COR-L47 (cell line): ENCODE measurements at places on chromosomes 6 and 20.

DNA sequence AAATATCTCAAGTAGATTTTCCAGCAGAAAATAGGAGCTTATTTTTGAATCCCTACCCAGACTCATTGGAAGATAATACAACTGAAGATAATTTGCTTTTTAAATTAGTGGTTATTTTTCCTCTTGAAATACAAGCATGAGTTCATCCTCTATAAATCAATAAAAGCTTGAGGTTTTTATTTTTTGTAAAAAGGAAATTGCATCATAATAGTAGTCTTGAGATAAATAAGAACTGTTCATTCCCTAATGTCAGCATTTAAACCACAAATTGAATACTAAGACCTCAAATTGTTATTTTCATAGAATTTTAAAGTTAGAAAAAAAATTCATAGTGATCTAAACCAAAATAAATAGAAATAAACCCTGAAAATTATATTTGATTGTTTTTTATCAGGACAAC lies 719.1 kb downstream of the CD109 start:
- DNase-seq, result no peak

DNA sequence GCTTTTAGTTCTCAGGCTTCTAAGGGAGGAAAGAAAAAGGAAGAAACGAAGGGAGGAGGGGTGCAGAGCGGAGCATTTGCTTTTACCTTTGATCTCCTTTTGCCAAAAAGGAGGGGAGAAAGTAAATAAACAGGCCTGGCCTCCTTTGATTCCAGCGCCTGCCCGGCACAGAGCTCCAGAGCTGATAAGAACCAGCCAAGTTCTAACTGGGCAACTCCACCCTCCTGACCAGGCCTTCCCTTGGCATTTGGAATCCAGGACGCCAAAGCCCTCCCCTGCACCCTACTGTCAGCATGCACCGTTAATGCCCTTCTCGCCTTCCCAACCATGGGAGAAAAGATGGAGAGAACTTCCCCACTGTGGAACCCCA lies 120.8 kb upstream of the PTPN1 start:
- no peak for DNase-seq

GRCh38 chr20:39716796-39717341 lies 754.7 kb downstream of the DHX35 start:
- no peak for DNase-seq

GRCh38 chr6:139642346-139642745 lies 267.9 kb upstream of the CITED2 start:
- DNase-seq, result no peak

DNA sequence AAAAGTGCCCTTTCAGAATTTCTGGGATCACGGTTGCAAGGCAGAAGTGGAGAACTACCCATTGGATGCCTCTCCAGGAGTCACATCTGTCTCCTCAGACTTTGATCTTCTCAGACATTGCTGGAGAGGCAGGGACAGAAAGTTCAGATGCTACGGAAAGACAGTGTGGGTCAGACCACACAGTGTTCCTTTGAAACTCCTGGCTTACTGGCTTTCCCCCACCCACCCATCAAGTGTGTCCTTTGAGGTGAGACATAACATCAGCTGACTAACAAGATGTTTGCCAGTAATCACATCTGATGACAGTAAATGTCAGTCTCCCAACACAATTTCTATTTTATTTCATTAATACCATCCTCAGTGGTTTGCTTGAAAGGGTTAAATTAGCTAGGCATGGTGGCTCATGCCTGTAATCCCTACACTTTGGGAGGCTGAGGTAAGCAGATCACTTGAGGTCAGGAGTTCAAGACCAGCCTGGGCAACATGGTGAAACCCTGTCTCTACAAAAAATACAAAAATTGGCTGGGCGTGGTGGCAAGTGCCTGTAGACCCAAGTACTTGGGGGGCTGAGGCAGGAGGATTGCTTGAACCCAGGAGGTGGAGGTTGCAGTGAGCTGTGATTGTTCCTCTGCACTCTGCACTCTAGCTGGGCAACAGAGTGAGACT lies 67.2 kb upstream of the SNX9 start:
- no peak for DNase-seq

GRCh38 chr6:71326611-71327010 lies 38.0 kb downstream of the OGFRL1 start:
- no peak for DNase-seq

DNA sequence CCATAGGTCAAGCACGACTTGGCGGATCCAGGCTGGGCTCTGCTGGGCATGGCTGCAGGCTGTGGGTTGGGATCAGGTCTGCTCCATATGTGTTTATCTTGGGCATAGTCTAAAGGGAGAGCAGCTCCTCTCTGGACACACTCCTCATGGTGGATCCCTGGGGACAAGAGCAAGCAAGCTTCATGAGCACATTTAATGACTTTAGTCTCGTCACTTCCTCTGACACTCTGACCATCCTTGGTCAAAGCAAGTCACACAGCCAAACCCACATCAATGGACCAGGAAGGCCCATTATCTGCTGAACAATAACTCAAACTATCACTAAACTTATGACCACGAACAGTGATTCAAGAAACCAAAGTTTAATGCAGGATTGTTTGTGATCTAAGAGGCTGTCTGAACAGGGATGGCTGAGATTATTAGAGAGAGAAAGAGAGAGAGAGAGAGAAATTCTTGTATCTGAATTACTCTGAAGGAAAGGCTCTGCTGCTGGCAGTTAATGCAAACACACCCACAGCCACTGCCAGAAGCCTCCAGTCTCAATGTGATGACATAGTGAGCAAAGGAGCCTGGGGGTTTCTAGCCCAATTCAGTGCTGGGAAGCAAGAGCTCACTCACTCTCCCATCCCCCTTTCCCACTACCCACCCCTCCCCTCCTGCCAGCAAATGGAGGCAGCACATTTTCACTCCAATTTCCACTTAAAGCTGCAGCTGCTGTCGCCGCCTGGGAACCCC lies 490.2 kb upstream of the SULF2 start:
- DNase-seq, result no peak

DNA sequence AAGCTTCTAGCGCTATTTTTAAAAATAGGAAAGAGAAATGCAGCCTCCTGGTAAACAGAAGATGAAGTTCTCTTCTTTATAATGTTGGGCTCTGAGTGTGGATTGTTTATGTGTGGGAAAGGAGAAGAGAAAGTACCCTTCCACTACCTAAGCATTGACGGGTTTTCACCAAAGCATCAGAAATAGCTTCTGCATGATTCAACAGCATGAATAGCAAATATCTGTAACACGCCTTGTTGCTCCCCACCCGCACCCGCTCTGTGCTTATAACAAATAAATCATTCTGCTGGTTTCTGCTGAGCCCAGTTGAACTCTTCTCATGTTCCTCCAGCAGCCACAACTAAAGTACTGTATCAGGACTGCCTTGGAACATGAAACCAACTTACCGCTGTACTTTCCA lies 20.7 kb downstream of the TXLNB start:
- no peak for DNase-seq

DNA sequence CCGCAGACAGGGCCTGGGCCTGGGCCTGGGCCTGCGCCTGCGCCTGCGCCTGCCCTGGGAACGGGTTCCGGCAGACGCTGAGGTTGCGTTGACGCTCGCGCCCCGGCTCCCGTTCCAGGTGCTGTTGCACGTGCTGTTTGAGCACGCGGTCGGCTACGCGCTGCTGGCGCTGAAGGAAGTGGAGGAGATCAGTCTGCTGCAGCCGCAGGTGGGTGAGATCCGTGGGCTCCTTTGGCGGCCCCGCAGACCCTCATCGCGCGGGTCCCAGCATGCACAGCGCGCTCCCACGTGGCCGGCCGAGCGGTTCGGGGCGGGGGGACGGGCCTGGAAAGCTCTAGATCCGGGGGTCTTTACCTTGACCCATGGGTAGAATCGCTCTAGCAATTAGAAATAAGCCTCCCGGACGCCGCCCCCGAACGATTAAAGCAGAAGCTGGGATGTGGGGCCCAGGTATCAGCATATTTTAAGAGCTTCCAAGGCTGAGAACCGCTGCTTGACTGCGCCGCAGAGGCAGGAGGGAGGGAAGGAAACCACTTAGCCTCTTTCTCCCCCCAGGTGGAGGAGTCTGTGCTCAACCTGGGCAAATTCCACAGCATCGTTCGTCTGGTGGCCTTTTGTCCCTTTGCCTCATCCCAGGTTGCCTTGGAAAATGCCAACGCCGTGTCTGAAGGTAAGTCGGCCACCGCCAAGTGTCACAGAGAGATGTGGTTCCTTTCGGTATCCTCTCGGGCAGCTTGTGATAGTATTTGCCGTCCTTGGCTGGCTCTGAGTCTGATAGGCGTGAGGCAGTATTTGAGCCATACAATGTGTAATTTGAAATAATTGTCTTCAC lies 508 bp downstream of the NOP56 start:
- peak; percentile 20 for DNase-seq

- no peak for DNase-seq
Measured at GRCh38 chr6:33975661-33976436, 170.0 kb downstream of the GRM4 start.

GRCh38 chr6:106037060-106037459 lies 49.1 kb upstream of the PRDM1 start:
- no peak for DNase-seq

DNA sequence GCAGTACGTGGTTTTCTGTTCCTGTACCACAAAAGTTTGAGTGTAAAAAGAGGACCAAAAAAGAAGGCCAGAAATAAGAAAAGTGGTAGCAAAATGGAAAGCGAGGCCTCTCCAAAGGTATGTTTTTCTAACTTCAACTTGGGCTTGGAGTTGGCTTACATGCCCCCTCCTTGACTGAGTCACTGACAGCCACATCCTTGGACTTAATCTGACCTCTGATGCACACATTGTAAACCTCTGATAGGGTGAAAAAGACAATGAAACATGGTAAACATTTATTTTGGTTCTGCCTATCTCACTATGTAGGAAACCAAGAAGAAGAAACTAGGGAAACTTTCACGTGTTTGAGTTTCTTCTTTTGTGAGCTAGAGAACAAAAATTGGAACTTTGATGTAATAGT lies 503.2 kb upstream of the ID4 start:
- DNase-seq, result no peak

DNA sequence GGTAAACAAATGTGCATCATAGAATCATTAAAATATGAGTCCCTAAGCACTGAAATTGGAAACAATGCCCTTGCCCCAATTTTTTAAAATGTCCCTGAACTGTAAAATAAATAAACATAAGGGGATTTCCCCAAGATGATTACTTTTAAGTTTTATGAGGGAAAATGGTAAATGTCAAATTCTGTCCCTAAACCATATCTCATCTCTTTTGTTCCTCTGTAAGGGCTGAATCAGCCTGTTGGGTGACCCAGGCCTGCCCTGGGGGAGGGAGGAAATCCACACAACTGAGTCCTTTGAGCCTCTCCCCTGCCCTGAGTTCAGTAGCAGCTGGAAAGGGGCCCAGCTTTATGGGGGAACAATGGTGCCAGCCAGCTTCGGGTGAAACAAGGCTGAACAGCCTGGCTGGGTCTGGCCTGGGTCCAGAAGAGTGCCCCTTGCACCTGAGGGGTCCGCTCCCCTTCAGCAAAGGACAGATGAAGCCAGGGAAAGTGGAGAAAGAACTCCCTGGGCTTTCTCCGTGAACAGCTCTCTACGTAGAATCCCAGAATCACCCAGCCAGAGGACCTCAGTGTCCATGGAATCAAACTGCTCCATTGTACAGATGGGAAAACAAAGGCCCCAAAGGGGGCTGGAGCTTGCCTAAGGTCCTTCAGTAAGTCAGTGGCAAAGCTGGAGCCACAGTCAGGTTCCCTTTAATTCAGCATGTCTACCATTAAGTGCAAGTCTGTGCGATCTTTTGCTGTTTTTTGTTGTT lies 28.2 kb upstream of the ITCH start:
- DNase-seq, result no peak

DNA sequence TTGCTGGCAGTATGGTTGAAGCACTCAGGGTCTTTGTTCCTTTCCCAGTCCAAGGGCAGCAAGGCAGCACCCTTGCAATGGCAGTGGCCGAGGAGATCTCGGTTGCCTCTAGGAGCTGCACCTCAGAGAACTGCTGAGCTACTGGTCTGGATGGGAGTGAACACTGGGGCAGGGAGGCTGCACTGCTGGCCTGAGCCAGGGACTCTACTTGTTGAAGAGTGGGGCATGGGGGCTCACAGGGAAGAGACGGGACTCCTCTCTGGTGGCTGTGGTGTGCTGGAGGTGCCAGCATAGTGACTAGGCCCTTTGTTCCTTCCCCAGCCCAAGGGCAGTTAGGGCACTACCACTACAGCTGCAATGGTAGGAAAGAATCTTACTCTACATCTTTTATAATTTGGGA lies 203.0 kb downstream of the ZDHHC14 start:
- DNase-seq, result no peak

- no peak for DNase-seq
Measured at GRCh38 chr6:119322715-119323350, 26.7 kb downstream of the MAN1A1 start.

- DNase-seq, result peak; percentile 67
Measured at GRCh38 chr20:61558726-61559125, 306.7 kb downstream of the CDH4 start.

DNA sequence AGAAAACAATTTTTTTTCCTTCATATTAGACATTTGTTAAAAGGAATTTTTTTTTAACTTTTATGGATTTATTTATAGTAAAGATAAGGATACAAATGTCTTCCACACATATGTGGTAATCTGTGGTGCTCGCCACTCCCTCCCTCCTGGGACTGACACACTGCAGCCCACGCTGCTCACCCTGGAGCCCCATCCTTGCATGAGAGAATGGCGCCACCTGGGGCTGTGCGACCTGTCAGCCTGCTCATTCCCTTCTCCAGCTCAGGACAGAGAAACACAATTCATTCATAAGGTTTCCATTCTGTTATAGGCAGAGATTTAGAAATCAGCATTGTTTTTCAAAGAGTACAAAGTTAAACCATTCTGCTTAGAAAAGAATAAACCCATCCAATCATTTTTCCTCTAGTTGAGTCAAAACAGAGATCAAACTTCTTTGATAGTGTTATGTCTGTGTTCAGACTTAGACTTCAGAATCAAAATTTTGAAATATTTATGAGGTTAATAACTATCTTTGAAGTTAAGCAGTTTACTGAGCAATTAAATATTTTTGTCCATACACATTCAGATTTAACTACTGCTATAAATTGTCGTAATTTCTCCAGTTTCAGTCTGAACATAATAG lies 42.8 kb upstream of the DYNLRB1 start:
- DNase-seq, result peak; percentile 38

DNA sequence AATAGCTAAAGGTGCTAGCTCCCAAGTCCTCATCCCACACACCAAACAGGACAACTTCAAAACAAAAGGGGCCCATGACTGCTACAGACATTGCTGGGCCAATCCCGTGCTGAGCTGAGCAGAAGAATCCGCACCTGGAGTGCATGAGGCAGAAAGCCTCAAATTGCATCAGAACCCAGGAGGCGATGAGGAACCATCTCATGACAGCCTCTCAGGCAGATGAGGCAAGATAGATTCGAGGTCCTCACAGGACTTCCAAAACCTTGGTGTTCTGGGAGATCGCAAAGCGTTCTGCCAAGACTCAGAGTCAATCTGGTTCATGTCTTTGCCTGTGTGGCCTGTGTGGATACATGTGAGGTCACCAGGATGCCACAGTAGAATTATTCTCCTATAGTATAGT lies 32.8 kb upstream of the SSTR4 start:
- DNase-seq, result no peak

DNA sequence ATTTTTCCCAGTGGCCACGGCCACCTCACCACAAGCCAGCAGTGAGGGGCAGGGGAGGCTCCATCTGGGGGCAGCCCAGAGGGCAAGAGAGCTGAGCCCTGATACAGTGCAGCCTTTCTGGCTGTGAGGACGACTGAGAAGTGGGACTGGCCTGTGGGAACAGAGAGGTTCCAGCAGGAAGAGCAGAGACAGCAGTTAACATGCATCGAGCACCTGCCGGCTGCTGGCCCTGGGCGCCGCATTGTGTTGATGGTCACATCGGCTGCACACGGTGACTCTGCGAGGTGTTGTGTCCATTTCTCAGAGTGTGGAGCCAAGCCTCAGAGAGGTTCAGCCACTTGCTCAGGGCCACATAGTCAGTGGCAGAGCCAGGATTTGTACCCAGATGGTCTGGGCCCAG lies 9.8 kb downstream of the FOXS1 start:
- DNase-seq, result no peak
